Type B pancreatic cell (in vitro differentiated cells): ENCODE measurements at places on chromosomes 3 and 15. TPM values are rescaled to one million over a fixed set of nuclear protein-coding genes. Genes with fewer than 3 reads are reported as not detected.

ZNF501 gene
- 5.0 and 5.8 TPM in 2 replicates for total RNA-seq

DNA sequence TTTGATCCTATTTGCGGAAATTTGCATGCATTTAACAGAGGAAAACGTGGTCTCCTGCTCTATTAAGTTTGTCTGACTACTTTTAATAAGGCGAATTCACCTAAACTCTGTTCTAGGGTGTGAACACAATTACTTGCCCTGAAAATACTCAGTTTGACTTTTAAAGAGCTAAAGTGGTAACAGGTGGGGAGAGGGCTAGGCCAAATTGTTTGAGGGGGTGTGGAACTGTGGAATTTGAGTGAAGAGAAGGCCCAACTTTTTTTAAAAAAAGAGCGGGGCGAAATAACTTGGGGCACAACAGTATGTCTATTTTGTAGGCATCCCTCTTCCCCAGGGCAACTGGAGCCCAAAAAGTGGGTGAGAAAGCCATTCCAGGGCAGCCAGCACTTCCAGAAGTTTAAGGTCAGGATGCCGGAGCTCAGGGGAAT lies 580 bp upstream of the FXR1 start:
- peaks cover 10% of the 10 kb centered on the region for H3K36me3 ChIP-seq
- no peak for DNase-seq
- H3K27me3 ChIP-seq = no peaks in the 10 kb centered on the region

DNA sequence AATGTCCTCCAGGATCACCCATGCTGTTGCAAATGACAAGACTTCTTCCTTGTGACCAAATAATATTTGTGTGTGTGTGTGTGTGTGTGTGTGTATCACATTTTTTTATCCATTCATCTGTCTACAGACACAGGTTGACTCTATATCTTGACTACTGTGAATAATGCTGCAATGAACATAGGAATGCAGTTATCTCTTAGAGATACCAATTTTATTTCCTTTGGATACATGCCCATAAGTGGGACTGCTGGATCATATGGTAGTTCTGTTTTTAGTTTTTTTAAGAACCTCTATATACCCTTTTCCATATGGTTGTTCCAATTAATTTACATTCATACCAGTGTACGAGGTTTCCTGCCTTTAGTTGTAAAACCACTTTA lies 41.7 kb downstream of the GPR176 start:
- no peaks in the 10 kb centered on the region for H3K4me1 ChIP-seq
- no peaks in the 10 kb centered on the region for H3K36me3 ChIP-seq
- DNase-seq = no peak
- no peak overlapping the region for H3K27ac ChIP-seq
- H3K27me3 ChIP-seq = no peaks in the 10 kb centered on the region

- no peak overlapping the region for H3K27ac ChIP-seq
- no peak for DNase-seq
- peaks cover 22% of the 10 kb centered on the region for H3K4me1 ChIP-seq
- H3K4me3 ChIP-seq = no peak overlapping the region
Measured at GRCh38 chr3:8445861-8446260, 55.8 kb upstream of the LMCD1 start.

USP50 gene
- 0.48 TPM in 1 of 2 replicates, not detected in the other for total RNA-seq

GRCh38 chr3:127694467-127695215 lies 21.9 kb downstream of the ABTB1 start:
- no peak for DNase-seq
- no peak overlapping the region for H3K4me3 ChIP-seq
- H3K27ac ChIP-seq = no peak overlapping the region
- no peaks in the 10 kb centered on the region for H3K27me3 ChIP-seq

DNA sequence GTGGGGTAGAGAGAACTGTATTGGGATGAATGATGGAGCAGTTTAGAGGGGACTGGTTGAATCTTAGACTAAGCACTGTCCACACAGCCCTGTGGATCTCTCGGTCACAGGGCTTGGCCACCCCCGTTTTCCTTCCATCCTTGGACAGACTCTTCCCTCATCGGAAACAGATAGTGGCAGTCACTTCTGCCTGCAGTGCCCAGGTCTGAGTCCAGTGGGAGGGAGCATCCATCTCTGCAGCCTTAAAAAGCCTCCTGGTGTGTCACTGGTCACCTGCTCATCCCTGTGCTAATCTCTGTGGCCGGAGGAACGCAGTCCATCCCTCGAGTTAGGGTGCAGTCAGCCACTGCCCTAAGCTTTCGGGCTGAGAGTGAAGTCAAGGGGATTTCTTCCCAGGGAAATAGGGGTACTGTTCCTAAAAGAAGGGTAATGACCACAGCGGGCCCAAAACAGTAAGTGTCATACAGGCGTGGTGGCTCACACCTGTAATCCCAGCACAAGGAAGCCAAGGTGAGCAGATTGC lies 32.0 kb downstream of the PLA2G4D start:
- peaks cover 5% of the 10 kb centered on the region for H3K36me3 ChIP-seq
- peaks cover 7% of the 10 kb centered on the region for H3K4me1 ChIP-seq
- peaks cover 15% of the 10 kb centered on the region for H3K27me3 ChIP-seq
- no peak overlapping the region for H3K27ac ChIP-seq

DNA sequence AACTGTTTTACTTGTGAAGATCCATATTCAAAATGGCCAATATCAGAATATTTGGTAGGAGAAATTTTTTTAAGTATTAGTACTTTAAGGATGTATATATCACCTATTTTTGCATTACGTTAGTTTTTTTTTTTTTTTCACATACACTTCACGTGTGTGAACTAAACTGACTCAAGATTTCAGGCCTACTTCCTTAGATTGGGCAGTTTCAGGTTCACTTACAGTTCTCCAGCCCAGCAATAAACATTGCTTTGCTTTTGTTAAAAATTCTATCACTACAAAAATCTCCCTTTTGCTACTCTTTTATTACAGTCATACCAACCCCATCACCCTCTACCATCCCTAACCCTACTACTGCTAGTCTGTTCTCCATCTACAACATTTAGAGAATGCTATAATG lies 183.6 kb downstream of the KCNH8 start:
- DNase-seq = no peak
- no peaks in the 10 kb centered on the region for H3K4me1 ChIP-seq
- no peak overlapping the region for H3K4me3 ChIP-seq
- H3K27ac ChIP-seq = no peak overlapping the region
- no peaks in the 10 kb centered on the region for H3K27me3 ChIP-seq
- no peaks in the 10 kb centered on the region for H3K36me3 ChIP-seq

DNA sequence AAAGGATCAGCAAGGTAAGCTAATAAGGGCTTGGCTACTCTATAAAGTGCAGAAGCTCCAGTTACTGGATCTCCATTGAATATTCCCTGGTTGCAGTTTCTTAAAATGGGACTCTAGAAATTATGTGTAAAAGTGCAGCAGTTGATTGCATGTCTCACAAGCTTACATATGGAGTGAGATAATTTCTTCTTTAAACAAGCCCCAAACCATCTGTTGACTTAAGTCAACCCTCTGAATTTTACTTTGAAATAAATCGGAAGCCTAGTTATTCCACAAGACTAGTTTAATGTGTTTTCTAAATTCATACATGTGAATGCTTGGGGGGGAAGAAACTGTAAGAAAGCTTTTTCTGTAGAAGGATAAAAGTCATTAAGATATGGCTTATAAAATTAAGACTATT lies 664.2 kb downstream of the NLGN1 start:
- no peak overlapping the region for H3K4me3 ChIP-seq
- H3K27ac ChIP-seq = no peak overlapping the region
- H3K4me1 ChIP-seq = no peaks in the 10 kb centered on the region
- peaks cover 4% of the 10 kb centered on the region for H3K36me3 ChIP-seq

GRCh38 chr3:44099566-44100297 lies 142.0 kb upstream of the TOPAZ1 start:
- H3K4me3 ChIP-seq = no peak overlapping the region
- no peaks in the 10 kb centered on the region for H3K4me1 ChIP-seq
- no peaks in the 10 kb centered on the region for H3K36me3 ChIP-seq
- no peak overlapping the region for H3K27ac ChIP-seq
- peaks cover 39% of the 10 kb centered on the region for H3K27me3 ChIP-seq

TTC21A gene
- 9.8 and 10.3 TPM in 2 replicates for total RNA-seq

THPO gene
- 0.41 and 0.52 TPM in 2 replicates for total RNA-seq

NR2E3 gene
- total RNA-seq = 0.38 and 0.94 TPM in 2 replicates

GRCh38 chr15:35514759-35515158 lies 31.2 kb downstream of the DPH6 start:
- peaks cover 10% of the 10 kb centered on the region for H3K4me1 ChIP-seq
- no peak for DNase-seq
- H3K4me3 ChIP-seq = no peak overlapping the region
- H3K27ac ChIP-seq = no peak overlapping the region
- peaks cover 7% of the 10 kb centered on the region for H3K36me3 ChIP-seq

CYP11A1 gene
- total RNA-seq = 0.80 and 1.0 TPM in 2 replicates

DNA sequence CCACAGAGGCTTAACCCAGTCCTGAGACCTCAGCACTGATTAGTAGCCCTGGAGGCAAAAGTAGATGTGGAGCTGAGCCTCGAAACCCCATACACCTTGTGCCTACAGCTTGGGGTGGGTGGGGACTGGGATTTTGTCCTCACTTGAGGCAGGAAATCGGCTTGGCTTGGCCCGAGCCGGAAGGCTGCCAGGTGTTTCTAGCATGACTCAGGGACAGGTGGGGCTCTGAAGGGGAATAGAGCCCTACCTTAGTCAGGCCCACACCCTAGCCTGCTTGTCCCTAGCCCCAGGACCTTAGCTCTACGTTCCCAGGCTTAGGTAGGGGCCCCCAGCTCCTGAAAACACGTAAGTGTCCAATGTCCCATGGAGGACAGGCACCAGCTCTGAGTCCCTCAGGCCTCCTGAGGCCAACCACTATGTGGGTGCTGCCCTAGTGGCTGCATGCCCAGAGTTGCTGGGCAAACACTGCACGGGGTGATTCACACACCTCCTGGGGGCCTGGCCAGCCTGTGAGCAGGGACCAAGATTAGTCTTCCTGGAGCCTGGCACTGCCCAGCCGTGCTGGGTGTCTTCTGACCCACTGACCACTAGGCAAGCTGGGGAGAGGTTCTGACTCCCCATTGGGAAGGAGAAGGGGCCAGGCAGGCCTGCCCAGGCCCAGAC lies 3.1 kb downstream of the MST1R start:
- no peaks in the 10 kb centered on the region for H3K27me3 ChIP-seq
- H3K27ac ChIP-seq = peak overlapping the region; percentile 50
- H3K4me1 ChIP-seq = no peaks in the 10 kb centered on the region
- H3K4me3 ChIP-seq = no peak overlapping the region
- H3K36me3 ChIP-seq = no peaks in the 10 kb centered on the region

GRCh38 chr15:70556779-70557178 lies 206.6 kb downstream of the UACA start:
- H3K4me3 ChIP-seq = no peak overlapping the region
- no peak for DNase-seq
- H3K27me3 ChIP-seq = peaks cover 4% of the 10 kb centered on the region
- H3K4me1 ChIP-seq = no peaks in the 10 kb centered on the region
- no peak overlapping the region for H3K27ac ChIP-seq

- no peaks in the 10 kb centered on the region for H3K27me3 ChIP-seq
- DNase-seq = no peak
- H3K36me3 ChIP-seq = no peaks in the 10 kb centered on the region
- H3K4me1 ChIP-seq = no peaks in the 10 kb centered on the region
- no peak overlapping the region for H3K27ac ChIP-seq
Measured at GRCh38 chr3:146308222-146308621, 57.3 kb upstream of the PLSCR4 start.

GRCh38 chr15:99873451-99873850 lies 140.2 kb upstream of the LYSMD4 start:
- no peak overlapping the region for H3K4me3 ChIP-seq
- peaks cover 3% of the 10 kb centered on the region for H3K27me3 ChIP-seq
- no peak overlapping the region for H3K27ac ChIP-seq
- H3K36me3 ChIP-seq = no peaks in the 10 kb centered on the region
- H3K4me1 ChIP-seq = no peaks in the 10 kb centered on the region

GOLGA8G gene
- not detected in 2 replicates for total RNA-seq

ANKRD63 gene
- total RNA-seq = 0.98 and 1.5 TPM in 2 replicates

DNA sequence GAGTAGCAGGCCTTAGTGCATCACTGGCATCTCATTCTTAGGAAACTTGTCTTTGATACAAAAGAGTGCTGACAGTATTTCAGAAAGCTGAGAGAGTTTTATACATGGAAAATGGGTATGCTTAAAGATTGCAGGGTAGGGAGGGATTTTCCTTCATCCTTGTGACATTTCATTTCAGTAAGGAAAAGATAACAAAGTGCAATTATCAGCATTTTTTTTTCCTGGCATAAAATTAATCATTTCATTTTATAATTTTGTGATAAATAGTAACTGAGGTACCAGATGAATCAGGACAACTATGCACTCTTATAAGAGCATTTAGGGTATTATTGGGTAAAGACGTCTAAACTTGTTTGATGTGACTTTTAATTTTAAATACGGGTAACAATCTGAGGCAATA lies 10.3 kb downstream of the KBTBD8 start:
- H3K27ac ChIP-seq = no peak overlapping the region
- no peak overlapping the region for H3K4me3 ChIP-seq
- no peak for DNase-seq
- H3K27me3 ChIP-seq = no peaks in the 10 kb centered on the region

GRCh38 chr15:77747175-77748077 lies 114.7 kb upstream of the LINGO1 start:
- H3K36me3 ChIP-seq = no peaks in the 10 kb centered on the region
- no peaks in the 10 kb centered on the region for H3K27me3 ChIP-seq
- no peak overlapping the region for H3K27ac ChIP-seq

DNA sequence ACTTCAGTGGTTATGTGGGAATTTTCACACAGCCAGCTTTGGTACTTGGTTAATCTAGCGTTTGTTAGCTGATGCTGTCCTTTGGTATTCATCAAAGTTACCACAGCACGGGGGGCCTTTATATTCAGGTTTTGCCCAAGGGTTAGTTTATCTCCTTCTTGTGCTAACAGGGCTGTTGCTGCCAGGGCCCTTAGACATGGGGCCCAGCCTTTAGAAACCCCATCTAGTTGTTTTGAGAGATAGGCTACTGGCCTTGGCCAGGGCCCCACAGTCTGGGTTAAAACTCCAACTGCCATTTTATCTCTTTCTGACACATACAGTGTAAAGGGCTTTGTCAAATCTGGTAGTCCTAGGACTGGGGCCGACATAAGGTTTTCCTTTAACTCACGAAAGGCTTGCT lies 7.5 kb upstream of the DNAAF4 start:
- H3K27ac ChIP-seq = no peak overlapping the region
- no peaks in the 10 kb centered on the region for H3K27me3 ChIP-seq
- DNase-seq = no peak
- H3K36me3 ChIP-seq = no peaks in the 10 kb centered on the region

DNA sequence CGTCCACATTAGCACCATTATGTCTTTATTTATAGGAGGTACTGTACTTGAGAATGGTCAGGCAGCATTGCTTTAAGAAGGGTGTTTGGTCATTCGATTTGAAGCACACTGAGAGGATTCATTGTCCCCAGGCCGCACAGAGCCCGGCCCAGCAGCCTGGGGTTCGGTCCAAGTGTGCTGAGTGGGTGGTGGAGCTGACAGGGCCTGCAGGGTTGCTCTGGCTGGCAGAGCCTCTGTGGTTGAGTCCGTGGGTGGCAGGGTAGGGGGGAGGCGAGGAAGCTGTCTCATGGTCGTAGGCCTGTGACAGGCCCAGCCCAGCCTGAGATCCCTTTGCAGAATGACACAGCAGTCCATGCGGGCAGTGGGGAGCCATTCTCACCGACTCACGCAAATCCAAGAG lies 227.7 kb upstream of the TOPAZ1 start:
- H3K27me3 ChIP-seq = peaks cover 47% of the 10 kb centered on the region
- H3K4me1 ChIP-seq = peaks cover 6% of the 10 kb centered on the region
- H3K4me3 ChIP-seq = no peak overlapping the region
- H3K36me3 ChIP-seq = no peaks in the 10 kb centered on the region
